Esophagus squamous epithelium (tissue), 5 donors: ENCODE measurements at places on chromosomes 2 and 18.

- DNase-seq: no peak
Observed at GRCh38 chr2:219697811-219698747, 70.6 kb downstream of the SLC4A3 start.

DNA sequence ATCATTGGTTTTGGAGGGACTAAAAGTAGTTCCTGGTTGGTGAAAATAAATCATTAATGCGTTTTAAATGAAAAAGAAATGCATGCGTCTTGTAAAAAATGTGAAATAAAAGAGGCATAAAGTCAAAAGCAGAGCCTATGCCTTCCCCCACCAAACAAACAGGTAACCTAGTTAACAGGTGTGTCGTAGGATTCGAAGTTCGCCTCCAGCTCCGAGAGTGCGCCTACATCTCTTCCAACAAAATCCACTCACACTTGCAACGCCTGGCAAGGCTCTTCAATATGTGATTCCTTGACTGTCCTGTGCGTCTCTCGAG, 677 bp upstream of the SMAD4 start:
- DNase-seq: no peak

DNA sequence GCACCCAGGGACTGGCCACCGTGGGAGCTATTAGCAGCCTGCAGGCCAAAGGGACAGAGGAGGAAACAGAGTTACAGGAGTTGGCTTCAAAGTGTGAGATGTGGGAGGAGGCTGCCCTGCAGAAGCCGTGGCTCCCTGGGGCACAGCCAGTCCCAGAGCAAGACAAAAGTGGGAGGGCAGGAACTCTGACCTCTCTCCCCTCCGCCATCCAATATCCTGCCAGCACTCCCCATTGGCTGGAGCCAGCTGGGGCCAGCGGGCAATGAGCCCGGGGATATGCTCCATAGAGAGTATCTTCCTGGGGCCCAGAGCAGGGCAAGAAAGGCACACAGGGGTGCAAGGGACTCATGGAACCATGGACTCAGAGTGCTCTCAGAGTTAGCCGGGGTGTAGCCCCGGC, 143.1 kb downstream of the INHBB start:
- DNase-seq: no peak

GRCh38 chr18:45678850-45679249, 45.1 kb upstream of the SLC14A1 start:
- no peak for DNase-seq

- DNase-seq: no peak
Observed at GRCh38 chr2:217899231-217900009, 103.4 kb downstream of the TNS1 start.

DNA sequence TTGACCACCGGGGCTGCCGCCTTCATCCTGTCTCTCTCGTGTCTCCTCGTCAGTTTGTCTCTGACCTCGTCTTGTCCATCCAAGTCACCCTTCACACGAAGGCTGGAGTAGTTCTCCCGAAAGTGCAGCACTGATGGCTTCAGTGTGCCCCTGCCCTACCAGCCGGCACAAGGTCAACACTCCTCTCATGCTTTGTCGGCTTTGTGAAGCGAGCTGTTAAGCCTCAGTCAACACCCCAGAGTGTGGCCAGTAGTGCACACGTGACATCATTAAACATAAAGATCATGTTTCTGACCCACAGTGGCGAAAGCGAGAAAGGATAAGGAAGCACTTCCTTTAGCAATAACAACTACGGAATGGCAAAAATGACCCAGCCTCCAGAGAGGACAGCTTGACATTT, 23.2 kb downstream of the ACKR3 start:
- no peak for DNase-seq

DNA sequence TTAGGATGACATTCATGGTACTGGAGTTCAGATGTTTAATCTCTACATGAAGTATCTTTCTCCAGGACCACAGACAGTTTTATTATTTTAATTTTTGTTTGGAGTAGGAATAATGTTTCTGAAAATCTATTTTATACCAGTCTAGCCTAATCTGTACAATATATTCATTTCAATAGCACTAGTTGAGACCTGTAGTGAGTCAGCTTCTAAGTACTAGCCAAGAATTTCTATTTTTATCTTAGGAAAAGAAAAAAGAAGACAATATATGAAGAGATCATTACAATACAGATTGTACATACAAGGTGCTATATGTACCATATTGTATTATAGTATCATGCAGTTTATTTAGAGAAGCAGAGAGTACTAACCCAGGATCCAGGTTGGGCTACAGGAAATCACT, 826.9 kb upstream of the PIK3C3 start:
- no peak for DNase-seq

- no peak for DNase-seq
Observed at GRCh38 chr2:172480301-172481218, 53.2 kb downstream of the ITGA6 start.

DNA sequence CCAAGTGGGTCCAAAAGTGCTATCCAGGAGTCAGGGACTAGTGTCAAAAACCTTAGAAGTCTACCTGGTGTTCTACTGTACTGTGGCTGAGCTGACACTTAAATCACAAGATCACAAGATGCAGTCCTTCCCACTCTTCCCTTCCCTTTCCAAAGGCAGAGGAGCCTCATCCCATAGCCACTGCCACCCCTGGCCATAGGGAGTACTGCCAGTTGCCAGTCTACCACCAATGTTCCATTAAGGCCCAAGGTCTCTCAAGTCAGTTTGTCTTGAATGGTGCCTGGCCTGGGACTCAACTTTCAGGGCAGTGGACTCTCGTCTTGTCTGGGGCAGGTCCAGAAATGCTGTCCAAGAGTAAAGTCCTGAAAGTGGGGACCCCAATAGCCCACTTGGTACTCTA, 585.6 kb downstream of the NUP35 start:
- no peak for DNase-seq

GRCh38 chr18:44954257-44954656, 273.6 kb downstream of the SETBP1 start:
- DNase-seq: no peak

- DNase-seq: no peak
Observed at GRCh38 chr2:1856475-1856874, 112.2 kb upstream of the PXDN start.

DNA sequence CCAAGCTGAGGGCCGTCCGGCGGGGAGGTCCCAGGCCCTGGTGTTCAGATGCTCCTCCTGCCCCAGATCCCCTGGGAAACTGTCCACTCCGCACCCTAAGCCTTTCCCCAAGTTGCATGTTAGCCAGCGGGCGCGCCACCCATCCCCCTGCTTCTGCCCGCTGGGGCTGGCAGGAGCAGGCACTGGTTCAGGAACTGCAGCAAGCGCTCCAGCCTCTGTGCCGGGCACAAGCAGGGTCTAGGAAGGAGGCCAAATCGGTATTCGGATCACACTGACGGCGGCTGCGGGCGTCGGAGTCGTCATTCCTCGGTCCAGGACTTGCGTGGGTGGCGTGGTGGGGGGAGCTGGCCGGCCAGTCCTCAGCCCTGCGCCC, 53.7 kb downstream of the FAM168B start:
- DNase-seq: no peak

DNA sequence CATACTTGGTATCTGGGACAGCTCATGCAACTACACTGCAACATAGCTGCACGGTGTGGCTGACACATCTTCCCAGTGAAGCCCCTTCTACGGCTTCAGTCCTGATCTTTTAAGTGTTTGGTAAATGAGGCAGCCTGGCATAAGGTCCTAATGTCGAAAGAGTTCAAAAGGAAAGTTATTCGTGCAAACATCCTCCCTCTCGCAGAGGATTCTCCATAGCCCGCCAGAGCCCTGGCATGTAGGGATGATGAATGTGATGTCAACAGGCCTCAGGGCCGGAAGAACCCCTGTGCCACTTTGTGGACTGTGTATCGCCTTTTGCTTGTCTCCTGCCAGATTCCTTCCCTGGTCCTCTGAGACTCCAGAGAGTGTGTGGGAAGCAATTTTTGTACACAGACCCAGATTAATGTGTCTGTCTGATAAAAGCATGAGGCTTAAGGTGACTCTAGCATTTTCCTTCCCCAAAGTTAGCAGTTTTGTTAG, 88.5 kb downstream of the SOCS6 start:
- no peak for DNase-seq

DNA sequence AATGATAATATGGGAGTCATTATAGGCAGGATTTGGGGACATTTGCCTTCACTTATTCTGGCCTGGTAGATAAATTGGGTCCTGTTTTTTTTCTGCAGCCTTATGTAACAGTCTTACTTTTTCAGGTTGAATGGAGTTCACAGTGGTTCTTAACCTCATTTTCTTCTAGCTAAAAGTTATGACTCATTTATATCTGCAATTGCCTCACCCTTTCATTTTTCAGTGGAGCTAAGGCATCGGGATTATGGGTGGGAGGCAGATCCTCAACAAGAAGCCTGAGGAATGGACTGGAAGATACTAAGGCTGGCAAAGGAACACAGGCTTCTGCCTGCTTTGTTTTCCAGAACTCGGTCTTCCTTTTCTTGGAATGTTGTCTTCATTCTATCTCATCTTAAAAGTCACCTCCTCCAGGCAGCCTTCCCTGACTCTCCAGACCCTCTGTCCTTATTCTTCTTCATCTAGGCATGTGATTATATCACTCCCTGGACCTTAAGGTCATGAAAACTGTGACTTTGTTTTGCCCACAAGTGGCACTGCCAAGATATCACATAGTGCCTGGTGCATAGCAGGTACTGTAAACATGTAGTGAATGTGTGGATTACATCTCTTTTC, 41.0 kb upstream of the ACSL3 start:
- DNase-seq: no peak

- DNase-seq: no peak
Observed at GRCh38 chr2:96866586-96866985, 3.3 kb downstream of the SEMA4C start.

- DNase-seq: no peak
Observed at GRCh38 chr2:156490466-156490840, 54.3 kb downstream of the GPD2 start.

DNA sequence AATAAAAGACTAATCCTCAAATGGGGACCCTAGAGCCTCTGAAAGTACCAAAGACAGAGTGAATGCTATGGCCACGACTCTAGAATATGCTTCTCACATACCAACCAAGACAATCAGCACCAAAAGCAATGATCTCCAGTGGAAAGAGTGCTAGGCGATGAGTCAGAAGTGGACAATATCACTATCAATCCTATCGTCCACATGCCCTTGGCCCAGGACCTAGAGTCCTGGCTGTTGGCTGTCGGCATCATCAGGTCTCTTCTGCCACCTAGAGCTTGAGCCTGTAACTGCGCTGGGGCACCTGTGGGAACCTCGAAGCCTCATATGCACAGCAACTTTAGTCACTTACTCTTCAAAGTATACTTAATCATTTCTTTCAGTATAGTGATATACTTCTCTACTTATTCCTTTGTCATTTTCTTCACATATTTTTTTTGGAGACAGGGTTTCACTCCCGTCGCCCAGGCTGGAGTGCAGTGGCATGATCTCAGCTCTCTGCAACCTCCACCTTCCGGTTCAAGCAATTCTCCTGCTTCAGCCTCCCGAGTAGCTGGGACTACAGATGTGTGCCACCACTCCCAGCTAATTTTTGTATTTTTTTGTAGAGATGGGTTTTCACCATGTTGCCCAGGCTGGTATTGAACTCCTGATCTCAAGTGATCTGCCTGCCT, 29.7 kb downstream of the NOL10 start:
- no peak for DNase-seq

DNA sequence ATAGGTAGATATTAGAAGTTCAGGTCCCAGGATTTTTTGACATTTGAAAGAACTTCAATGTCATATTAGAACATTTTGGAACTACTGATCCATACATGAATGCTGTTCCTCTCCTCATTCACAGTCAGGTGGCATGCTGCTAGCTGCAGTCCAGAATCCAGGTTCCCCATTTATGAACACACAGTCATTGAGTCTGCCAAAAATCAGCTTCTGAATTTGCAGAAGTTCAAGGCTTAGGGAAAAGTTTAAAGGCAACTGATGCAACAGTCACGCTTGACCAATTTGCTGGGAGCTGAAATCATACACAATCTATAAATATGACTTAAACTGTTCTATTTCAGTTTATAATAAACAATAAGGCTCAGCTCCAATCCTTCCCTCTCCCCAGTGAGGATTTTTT, 17.3 kb upstream of the TTR start:
- no peak for DNase-seq

DNA sequence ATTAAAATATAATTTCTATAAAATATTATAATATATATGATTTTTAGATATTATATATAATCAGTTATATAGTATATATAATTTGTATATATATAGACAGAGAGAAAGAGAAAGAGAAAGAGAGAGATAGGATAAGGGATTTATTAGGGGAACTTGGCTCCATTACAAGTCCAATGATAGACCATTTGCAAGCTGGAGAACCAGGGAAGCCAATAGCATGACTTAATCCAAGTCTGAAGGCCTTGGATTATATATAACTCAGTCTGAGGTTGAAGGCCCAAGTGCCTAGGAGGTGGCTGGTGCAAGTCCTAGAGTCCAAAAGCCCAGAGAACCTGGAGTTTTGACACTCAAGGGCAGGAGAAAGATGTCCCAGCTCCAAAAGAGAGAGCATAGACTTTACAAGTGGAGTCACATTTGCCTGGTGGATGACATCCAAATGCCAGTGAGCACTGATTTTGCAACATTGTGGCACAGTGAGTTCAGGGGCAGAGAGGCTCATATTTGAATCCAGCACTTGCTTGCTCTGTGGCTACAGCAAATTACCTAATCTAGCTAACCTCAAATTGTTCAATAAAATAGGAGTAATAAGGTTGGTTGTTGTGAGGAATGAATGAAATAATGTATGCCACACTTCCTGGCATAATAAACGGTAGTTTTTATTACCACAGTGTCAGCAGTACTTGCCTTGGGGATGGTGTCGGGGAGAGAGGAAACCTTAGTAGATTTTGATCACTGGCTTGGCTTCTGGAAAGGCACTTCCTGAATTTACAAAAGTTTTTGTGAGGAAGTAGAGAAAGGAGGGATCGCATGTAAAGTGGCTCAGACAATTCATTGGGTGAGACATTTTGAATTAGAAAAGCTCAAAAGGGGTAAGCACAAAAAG, 69.6 kb upstream of the CD28 start:
- no peak for DNase-seq

DNA sequence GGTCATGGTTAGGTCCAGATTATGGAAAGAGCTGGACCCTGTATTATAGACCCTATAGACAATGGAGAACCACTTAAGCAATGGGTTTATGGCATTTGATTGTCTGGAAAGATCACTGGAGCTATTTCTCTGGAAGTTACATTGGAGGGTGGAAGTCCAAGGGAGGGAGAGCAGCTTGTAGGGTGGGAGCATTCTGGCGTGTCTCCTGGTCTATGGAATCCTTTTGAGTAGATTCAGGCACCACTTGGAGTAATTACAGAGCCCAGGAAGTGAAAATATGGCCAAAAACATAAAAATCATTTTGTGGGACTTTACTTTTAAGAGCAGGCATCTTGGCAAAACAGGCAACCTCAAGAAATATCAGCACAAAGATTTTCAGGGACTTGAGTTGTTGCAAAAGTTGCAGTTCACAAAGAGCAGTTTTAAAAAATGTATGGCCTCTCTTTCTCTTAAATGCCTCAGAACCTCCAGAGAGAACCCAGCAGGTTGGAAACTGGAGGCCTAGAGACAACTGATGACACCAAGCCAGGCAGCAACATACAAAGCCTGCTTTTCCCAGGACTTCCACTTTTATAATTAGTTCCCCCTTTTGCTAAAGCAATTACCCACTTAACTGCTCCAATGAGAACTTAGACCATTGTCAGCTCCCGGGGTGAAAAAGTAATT, 331.0 kb downstream of the MYCN start:
- no peak for DNase-seq

- no peak for DNase-seq
Observed at GRCh38 chr18:47847635-47848034, 82.8 kb downstream of the SMAD2 start.
